ENCODE measurements at places on chromosomes 13 and 19.

DNA sequence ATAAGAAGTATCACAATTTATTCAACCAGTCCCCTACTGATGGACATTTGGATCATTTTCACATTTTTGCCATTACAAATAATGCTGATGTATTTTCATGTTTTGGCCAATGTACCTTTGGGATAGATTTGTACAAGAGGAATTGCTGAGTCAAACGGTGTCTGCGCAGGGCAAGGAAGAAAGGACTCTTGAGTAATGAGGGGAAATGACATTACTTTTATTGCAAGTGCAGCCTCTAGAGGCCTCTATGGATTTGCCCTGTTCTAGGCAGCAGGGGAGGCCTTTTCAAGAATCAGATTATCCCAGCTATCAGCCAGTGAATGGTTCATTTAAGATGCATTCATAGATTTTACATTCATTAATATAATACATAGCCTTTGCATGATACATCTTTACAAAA is 32.9 kb upstream of the GTF3A start:
- no peak for DNase-seq

DNA sequence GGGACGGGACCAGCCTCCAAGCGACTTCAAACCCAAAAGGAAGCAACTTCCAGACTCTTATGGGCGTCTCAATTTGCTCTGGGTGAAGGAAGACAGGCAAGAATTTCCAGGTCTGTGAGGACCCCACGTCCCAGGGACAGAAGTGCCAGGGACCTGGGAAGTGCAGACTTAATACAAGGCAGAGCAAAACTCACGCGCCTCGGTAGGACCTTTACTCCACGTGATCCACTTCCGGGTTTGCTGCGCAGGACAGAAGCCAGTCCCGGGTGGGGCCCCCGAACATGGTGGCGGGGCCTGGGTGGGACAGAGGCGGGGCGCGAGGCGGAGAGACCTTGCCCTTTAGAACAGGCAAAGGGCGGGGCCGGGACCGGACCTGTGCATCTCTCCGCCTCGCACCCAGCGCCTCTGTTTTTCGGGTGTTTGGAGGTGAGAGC is 9.3 kb downstream of the ZNF611 start:
- no peak for DNase-seq

DNA sequence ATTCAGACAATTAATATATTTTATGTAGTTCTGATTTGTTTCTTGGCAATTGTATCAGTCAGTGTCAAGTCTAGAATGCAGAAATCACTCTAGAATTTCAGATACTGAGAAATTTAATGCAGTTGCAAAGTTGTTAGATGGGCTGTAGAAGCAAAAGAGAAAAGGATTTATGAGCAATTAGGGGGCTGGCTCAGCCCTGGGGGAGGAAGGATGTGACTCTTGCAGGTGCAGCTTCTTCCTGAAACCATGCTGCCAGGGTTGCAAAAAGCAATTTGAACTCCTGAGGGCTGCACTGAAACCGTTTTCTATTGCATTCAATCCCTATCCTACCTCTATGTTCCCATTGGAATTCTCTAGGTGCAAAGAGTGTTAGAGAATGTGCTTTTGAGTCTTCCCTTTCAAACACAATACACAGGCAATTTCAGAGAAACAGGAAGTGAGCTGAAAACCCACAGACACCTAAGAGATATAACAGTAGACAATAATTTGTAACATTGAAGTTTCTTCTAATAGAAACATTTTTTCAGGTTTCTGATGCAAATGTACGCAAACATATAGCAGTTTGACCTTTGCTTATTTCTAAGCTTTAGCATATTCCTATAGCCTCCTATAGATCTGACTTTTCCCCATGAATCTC is 814.7 kb upstream of the ATXN8OS start:
- no peak for DNase-seq

- no peak for DNase-seq
Measured at GRCh38 chr19:37983916-37984315, 76.9 kb downstream of the SIPA1L3 start.

GRCh38 chr13:49214917-49215376 is 5.2 kb upstream of the MLNR start:
- DNase-seq, result peak; percentile 25

- no peak for DNase-seq
Measured at GRCh38 chr13:74555276-74555625, 421.0 kb upstream of the KLF12 start.

DNA sequence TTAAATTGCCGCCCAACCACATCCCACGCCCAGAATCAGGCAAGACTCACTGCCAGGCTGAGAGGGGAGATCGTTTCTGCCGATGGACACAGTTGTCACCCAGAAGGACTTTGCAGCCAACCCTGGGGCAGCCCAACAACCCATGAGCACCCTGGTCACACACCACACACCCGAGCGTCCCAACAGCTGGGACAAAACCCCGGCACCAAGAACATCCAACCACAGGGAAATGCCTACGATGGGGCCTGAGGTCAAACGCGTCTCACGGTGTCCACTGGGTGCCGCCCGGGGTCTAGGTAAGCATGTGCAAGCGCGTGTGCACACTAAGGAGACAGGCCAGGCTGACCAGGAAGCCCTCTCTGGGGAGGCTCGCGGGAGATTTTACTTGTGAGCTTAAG is 13.0 kb downstream of the LMNB2 start:
- DNase-seq, result no peak

- no peak for DNase-seq
Measured at GRCh38 chr19:29485293-29485692, 40.5 kb upstream of the VSTM2B start.

DNA sequence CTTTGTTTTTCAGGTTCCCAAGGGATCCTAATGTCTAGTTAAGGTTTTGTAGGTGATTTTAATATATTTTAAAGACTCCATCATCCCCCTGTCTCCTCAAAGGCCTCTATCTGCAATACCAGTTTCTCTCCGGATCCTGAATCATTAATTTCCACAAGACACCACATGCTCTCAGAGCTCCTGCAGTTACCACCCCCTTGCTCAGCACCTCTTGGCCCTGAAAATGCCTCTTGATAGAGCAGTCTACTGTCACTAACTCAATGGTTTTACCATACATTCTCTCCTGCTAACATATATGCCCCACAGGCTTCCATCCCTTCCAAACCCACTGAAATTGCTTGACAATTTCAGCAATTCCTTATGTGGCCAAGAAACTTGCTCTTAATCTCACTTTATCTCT is 1.9 kb upstream of the PEG3 start:
- no peak for DNase-seq

DNA sequence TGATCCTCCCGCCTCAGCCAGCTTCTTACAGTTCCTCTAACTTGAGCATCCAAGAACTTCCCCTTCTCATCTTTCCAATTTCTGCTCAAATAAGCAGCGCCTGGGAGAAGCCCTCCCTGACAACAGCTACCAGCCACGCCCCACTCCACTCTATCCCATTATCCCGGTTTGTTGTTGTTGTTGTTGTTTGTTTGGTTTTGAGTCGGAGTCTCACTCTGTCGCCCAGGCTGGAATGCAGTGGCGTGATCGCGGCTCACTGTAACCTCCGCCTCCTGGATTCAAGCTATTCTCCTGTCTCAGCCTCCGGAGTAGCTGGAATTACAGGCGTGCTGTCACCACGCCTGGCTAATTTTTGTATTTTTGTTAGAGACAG is 822 bp upstream of the PTPRS start:
- DNase-seq, result no peak

DNA sequence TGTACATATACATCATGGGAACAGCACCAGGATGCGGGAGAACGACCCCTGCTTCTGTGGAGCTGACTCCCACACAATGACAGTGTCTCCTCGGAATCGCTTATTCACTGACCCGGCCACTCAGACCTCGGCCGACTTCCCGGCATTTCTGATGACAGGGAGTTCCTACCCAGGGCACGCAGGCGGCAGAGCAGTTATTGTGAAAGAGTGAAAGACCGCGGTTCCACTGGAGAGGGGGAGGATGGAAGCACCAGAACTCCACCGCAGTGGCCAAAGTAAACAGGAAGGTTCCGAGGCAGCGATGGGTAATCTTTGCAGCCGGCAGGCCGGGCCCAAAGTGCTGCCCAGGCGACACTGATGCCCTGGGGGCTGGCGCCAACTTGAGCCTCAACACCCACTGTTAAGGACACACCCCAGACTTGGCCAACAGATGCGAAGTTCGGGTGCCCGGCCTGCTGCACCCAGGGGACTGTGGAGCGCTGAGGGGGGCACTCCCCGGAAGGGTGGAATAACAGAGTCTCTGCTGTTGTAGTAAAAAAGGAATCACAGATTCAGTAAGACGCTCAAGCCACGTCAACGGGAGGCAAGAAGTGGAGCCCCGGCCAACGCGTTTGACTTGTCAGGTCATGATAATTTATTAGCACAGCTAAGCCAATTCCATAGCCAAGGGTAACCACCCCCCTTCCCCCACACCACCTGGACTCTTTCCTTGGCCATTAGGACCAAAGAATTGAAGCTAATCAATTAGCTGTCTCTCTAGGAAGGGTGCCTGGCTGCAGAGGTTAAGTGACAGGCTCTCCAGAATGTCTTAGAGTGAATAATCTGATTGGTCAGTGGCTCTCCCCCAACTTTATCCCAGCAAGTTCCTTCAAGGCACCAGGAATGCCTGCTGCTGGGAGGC is 5.8 kb downstream of the MLLT1 start:
- peak; percentile 80 for DNase-seq
